Foreskin fibroblast (primary cell): ENCODE measurements at places on chromosomes 6 and 20.

DNA sequence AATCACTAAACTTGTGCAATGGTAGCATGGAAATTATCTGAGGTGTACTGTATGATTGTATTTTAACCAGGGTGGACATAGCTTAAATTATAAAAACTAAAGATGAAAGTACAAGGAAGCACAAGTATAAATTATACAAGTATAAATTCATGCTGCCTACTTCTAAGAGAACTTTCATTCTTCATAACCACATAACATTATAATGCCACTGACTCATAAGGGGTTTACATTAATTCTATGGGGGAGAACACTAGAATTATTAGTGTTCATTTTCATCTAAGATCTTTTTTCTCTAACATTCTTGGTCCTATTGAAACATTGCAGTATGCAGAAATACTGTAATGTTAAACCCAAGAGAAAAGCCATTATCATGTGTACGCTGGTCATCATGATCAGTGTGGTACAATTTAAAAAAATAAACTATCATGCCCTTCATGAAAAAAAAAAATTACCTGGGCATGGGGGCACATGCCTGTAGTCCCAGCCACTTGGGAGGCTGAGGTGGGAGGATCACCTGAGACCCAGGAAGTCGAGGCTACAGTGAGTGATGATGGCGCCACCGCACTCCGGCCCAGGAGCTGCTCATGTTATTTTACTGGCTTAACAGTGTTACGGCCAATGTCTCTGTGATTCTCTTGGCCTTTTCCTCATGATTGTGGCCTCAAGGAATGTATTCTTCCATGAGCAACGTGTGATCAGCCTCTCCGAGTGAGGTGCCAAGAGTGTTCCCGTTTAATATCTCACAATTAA is 25.9 kb upstream of the AHCY start:
- DNase-seq, result no peak

GRCh38 chr6:68635706-68636513 is 828 bp downstream of the ADGRB3 start:
- DNase-seq, result peak; percentile 64

DNA sequence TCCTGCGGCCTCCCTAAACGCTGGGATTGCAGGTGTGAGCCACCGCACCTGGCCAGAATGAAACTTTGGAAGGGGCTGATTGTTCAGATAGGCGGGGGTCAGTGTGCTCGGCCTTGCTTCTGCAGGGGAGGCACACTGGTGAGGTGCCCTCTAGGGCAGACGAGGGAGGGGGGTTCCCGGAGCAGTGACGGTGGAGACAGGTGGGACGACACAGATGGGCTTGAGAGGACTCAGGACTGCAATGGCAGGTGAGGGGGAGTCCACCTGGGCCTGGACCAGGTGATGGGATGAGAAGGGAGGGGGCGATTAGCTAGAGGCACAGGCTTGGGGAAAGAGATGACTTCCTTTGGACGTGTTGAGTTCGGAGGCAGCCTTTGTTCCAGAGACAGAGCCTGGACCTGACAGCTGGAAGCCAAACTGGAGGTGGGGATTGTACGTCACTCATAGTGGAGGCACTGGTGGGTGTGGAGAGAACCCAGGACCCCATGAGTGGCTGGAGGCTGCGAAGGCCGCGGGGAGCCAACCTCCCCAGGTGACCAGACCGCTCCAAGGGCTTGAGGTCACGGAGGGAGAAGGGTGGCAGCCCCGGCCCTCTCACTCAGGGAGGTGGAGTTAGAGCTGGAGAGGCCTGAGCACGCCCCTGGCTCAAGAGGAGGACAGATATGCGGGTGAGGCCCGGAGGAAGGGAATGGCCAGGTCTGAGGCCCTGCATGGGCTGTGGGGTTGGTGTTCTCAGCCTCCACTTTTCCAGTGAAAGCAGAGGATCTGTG is 10.5 kb upstream of the MAP1LC3A start:
- no peak for DNase-seq

GRCh38 chr6:157060440-157060952 is 262.8 kb downstream of the TMEM242 start:
- no peak for DNase-seq

DNA sequence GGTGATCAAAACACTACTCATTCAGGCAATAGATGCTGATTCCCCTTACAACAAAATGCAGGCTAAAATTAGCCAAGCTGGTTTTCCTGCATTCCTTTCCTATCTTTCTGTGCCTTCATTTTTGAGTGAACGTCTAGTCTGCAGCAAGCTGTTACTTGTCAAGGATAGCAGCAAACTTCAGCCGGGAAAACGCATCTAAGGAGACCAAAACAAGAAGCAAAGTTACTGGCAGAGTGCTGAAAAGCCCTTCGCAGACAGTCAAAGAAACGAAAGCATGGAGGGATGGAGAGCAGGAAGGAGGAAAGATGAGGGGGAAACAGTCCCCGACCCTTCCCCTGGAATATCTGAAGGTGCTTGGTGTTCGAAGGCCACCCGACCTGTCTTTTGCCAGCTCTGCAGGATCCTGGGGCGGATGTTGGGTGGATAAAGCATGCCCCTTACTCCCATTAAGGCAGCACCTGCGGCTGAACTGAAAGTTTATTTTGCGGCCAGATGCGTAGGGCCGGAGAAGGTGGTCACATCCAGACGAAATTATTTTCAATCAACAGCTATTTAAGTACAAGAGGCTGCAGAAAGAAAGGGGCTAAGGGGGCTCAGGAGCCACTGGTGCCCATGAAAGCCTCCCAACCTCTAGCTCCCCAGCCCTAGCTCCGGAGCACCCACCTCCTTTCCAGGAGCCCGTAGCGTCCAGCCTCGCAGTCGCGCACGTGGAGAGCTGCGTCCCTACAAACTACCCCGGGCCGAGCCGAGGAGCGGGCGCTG is 538 bp downstream of the FERMT1 start:
- peak; percentile 46 for DNase-seq

- no peak for DNase-seq
These were observed 260.0 kb downstream of the DHX35 start for GRCh38 chr20:39222101-39222500.

DNA sequence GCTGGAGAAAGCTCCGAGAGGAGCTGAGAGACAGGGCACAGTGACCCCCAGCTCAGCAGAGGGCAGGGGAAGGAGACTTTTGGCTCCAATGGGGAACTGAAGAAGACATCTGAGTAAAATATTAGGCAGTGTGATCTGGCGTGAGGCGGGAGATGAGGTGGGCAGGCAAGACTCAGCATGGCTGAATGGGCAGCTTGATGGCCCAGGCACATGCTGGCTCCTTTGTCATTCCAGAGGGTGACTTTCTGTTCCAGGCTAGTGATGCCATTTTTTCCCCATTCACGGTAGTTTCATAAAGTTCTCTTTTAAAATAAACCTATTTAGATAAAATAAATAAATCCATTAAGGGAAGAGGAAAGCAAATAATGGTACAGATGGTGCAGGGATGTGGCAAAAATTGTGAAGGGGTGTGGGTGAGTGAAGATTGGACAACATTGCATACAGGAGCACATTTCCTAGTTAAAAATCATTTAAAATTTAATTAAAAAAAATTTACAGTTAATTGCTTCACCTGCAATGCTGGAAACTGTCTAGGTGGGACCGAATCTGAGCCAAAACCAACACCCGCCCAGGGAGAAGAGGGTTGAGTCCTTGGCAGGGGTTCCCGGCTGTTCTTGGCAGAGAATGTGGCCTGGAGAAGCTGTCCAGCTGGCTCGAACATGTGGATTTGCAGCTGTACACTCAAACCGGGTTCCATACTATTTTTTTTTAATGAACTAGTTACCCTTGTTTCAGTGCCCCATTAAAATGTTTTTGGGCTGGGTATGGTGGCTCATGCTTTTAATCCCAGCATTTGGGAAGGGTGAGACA is 41.7 kb upstream of the PRELID3B start:
- DNase-seq, result no peak

DNA sequence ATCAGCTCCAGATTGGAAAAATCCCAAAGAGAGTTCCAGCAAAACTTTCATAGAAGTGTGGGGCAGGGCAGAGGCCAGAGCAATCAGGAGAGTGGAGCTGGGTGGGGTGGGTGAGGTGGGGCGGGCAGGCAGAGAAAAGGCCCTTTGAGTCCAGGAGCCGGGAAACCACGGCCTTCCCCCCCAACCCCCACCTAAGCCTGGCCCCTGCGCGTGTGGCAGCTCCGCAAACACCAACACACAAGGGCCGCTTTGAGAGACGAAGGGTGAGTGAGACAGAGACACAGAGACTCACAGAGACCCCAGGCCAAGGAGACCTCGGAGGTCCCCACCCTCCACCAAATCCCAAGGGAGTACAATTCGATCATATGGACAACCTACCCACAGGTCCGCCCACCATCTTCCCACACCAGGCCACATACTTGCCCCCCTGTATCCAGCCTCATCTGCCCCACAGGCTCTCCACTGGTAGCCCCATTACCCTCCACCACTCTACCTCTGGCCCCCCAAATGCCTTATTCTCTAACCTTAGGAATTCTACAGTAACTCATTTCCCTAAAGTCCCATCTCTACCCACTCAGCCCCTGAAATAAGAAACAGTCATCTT is 1.7 kb downstream of the COL11A2 start:
- DNase-seq, result no peak

DNA sequence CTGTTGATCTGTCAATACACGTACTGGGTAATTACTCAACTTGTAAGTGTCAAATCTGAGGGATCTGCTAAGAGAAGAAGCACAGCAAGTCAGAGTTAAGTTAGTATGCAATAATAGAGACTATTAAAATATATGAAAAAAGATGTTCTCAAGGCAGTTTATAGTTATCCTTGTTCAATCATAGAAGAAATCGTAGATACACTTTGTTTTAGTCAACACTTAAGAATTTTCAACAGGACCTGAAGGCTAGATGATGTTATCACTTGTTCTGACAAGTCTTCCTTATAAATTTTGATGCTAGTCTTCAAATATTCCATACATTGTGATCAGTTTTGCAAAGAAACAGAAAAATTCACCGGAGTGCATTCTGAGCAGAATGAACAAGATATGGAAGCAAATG is 91.1 kb upstream of the KCNQ5 start:
- DNase-seq, result no peak

GRCh38 chr20:41142919-41143318 is 5.6 kb downstream of the PLCG1 start:
- no peak for DNase-seq

GRCh38 chr6:1837826-1838225 is 228.1 kb downstream of the FOXC1 start:
- no peak for DNase-seq

GRCh38 chr6:166950443-166950821 is 5.9 kb downstream of the RNASET2 start:
- DNase-seq, result no peak

- DNase-seq, result peak; percentile 8
These were observed 311.4 kb downstream of the CDH26 start for GRCh38 chr20:60269573-60270162.

- DNase-seq, result no peak
These were observed 35.8 kb upstream of the TMEM14A start for GRCh38 chr6:52635049-52635577.

DNA sequence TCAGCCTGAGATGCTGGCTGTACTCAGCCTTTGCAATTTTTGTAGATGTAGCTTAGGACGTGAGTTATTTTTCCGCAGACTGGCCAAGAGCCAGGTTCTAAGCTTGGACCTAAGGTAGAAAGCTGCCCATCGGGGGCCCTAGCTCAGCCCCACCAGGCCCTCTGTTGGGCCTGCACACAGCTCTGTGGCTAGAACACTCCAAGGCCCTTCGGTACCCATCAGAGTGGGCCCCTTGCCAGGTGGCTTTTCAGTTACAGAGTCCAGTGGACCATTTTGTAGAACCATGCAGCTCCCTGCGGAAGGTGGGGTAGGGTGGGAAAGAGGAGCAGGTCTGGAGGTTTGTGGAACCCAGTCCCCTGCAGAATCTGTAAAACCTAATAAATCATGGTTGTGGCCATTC is 22.6 kb downstream of the UCKL1 start:
- no peak for DNase-seq

GRCh38 chr6:57159127-57159526 is 13.0 kb upstream of the BAG2 start:
- no peak for DNase-seq

DNA sequence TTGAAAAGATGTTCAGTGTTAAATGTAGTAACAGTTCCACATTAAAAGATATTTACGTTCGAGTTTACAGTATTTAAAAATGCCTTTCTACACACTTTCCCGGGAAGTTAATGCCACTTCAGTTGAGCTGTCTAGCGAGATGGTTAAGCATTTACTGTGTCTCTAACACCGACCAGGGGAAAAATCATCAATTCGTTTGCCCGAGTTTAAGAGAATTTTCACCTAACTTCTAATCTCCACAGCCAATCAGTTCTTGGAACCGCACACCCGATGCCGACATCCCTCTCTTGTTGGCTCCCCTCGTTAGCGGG is 58.2 kb downstream of the FAM217A start:
- DNase-seq, result no peak

- no peak for DNase-seq
These were observed 19.3 kb downstream of the JPH2 start for GRCh38 chr20:44167736-44168135.

DNA sequence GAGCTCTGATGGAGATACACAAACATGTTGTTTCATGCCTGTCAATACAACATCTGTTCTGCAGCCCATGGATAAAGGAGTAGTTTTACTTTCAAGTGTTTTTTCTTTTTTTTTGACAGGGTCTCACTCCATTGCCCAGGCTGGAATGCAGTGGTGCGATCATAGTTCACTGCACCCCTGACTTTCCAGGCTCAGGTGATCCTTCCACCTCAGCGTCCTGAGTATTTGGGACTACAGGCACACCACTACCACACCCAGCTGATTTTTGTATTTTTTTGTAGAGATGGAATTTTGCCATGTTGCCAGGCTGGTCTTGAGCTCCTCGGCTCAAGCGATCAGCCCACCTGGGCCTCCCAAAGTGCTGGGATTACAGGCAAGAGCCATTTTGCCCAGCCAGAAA is 97.0 kb downstream of the SMAP1 start:
- no peak for DNase-seq

GRCh38 chr6:144678844-144679243 is 393.7 kb downstream of the UTRN start:
- peak; percentile 44 for DNase-seq

DNA sequence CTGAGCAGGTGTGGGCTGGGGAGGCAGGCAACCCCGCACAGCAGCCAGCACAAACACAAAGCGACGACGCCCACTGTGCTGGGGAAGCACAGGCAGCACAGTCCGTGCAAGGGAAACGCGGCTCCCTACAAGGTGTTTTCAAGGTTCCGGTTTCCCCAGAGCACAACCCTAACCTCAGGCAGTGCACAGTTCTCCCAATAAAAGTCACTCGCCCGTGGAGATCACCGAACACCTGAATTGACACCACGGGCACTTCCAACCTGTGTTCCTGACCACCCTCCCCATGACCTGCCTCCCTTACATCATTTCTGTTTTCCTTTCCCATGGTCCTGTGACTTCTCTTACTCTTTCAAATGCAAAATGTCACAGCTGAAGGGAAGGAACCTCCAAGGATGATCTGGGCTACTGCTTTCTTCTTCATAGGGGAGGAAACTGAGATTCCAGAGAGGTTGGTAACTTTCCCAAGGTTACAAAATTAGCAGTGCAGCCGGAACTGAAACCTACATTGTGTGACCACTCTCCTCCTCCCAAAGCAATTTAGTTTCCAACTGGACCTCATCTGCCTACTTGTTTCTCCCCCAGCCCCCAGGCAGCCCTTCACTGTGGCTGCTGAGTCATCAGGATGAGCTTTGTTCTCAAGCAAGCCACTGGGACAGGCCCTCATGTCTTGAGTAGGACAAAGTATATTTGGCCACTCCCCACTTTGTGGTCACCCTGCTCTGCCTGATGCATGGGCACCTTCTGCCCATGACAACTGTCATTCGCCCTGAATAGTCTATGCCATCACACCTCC is 125.3 kb downstream of the ATXN1 start:
- DNase-seq, result peak; percentile 45
